Endothelial cell of umbilical vein (primary cell): ENCODE measurements at places on chromosomes 3 and 15. TPM values are rescaled to one million over a fixed set of nuclear protein-coding genes. Genes with fewer than 3 reads are reported as not detected.

Gene RAB6B
- 5.0 and 6.7 TPM in 2 replicates for total RNA-seq

Gene PLSCR2
- not detected in 2 replicates for total RNA-seq

Gene HIGD2B
- not detected in 2 replicates for total RNA-seq

Gene BOC
- total RNA-seq = not detected in 2 replicates

Gene PLEKHO2
- 20.7 and 24.9 TPM in 2 replicates for total RNA-seq

Gene LTK
- 0.15 and 0.21 TPM in 2 replicates for total RNA-seq

Gene GPR176
- 35.3 and 39.8 TPM in 2 replicates for total RNA-seq

Gene TGM4
- 0.24 and 0.39 TPM in 2 replicates for total RNA-seq

Gene PRR20G
- total RNA-seq = not detected in 2 replicates

Gene ZNF619
- 4.4 and 7.2 TPM in 2 replicates for total RNA-seq

GRCh38 chr15:33453761-33454160 is 143.0 kb downstream of the RYR3 start:
- no peaks in the 10 kb centered on the region for H3K36me3 ChIP-seq
- H3K27me3 ChIP-seq = no peaks in the 10 kb centered on the region
- H3K27ac ChIP-seq = no peak overlapping the region
- H3K4me1 ChIP-seq = no peaks in the 10 kb centered on the region
- DNase-seq = peak; percentile 28
- no peak overlapping the region for H3K4me3 ChIP-seq

DNA sequence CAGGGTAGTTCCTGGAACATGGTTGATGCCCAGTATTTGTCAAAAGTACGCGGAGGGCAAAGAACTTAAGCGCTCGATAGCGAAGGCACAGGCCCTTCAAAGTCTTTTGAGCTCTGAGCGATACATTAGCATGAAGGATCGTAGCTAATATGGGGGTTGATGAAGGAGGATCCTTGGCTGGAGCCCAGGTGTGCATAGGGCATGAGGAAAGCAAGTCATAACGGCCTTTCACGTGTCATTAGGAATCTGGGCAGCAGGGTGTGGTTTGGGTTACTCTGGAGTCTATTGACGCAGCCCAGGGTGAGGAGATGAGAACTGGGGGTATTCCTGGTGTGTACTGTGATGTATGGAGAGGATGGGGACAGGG is 31.7 kb downstream of the SPINK8 start:
- H3K4me1 ChIP-seq = peaks cover 8% of the 10 kb centered on the region
- H3K27ac ChIP-seq = peak overlapping the region; percentile 51
- peaks cover 11% of the 10 kb centered on the region for H3K27me3 ChIP-seq
- H3K4me3 ChIP-seq = peak overlapping the region; percentile 57

DNA sequence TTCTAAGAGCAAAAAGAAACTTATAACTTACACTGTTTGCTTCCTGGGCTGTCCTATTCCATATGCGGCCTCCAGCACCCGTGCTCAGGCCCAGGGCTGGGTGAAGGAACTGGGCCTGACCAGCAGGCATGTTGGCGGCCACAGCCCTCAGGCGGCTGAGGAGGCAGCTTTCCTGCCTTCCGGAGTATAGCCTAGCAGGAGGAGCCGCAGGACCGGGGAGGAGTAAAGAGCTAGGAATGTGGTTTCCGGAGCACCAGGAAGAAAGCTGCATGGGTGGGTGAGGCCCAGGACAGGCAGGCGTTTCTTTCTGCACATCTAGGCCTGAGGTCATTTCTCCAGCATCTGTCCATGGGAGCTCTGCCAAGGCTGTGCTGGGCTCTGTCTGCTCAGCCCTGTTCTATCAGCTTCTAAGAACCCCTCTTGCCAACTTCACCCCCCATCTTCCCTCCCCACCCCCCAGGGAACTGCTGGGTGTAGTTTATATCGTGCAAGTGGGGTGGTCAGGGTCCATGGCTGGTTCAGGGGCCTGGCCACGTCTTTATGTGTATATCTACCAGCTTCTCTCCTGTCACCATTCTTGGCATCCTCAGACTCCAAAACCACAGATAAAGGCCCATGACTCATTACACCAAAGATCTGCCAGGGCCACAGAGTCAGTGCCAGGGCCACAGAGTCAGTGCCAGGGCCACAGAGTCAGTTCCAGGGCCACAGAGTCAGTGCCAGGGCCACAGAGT is 7.8 kb upstream of the KIF7 start:
- no peaks in the 10 kb centered on the region for H3K36me3 ChIP-seq
- no peak overlapping the region for H3K4me3 ChIP-seq
- DNase-seq = peak; percentile 68
- peak overlapping the region; percentile 82 for H3K27ac ChIP-seq

DNA sequence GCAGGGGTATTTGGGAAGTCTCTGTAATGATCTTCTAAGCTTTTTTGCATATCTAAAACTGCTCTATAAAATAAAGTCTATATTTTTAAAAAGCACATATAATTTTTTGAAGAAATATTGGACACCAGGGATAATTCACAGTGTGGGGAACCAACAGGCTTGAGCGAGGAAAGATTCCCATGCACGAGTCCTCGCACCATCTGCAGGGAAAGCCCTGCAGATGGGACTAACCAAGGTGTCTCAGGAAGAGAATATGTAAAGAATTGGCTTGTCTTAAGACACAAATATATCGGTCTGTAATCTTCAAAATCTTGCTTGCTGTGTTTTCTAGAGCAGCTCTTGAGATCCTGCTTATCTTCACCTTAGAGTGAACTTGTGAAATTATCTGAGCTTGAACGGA is 77.2 kb upstream of the SEMA6D start:
- no peaks in the 10 kb centered on the region for H3K36me3 ChIP-seq
- H3K4me3 ChIP-seq = no peak overlapping the region
- H3K27me3 ChIP-seq = no peaks in the 10 kb centered on the region
- DNase-seq = no peak
